ENCODE measurements at places on chromosomes 1 and 21.
A peak's percentile ranks its signal among the peaks of the same experiment; 100 is the strongest.

- DNase-seq: no peak
These were observed 27.4 kb downstream of the CHML start for GRCh38 chr1:241612533-241613477.

GRCh38 chr1:31214316-31215064, 25.2 kb downstream of the NKAIN1 start:
- DNase-seq: no peak

DNA sequence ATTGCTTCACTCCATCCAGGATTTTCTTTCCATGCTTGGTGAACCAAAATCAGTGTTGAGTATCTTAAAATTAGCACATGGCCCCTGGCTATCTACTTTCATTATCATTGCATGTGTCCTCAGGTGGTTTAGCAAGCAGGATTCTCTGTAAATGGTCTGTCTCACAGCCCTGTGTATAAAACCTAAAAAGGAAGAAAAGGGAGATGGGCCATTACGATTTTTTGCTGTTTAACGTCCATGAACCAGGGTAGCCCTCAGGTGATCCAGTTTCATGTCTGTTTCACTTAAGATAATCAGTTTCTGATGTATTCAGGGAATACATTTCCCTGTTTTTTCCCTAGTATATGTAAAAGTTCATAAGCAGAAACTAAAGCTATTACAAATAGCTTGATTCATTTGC, 238.2 kb downstream of the NFIA start:
- DNase-seq: no peak

DNA sequence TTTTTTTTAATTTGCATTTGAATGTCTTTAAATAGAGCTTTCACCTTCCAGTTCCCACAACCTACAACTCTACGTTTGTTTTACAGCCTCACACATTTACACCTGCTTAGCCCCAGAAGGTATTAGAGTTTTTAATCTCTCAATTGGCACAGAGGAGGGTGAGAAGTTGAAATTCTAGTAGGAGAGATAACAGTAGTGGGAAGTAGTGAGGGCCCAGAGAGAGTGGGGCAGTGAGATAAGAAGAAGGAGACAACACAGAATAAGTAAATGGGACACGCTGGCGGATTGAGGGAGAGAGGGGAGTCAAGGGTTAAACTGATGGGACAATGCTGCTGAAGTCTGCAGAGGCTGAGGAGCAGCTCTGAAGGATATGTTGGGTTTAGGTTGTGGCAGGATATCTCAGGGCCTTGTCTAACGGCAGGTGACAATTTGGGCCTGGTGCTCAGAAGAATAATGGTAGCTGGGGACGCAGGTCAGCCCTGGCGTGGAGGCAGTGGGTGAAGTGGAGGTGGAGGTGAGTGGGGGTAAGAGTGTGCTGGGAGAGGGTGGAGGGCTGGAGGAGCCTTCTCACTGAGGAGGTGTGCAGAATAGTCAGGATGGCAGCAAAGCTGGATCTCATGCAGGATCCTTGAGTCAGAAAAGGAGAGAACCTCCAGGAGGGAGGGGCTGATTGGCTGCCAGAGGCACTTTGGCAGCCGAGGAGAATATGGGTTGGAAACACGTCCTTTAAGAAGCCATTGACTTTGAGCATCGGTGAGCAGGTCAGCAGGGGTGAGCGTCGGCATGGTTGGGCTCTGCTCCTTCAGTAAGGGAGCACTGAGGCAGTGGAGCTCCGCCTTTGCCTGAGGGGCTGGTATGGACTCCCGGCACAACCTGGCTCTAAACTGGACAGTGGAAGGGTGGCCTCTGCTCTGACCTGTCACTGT, 72.9 kb downstream of the SYT6 start:
- no peak for DNase-seq

GRCh38 chr1:207799989-207800648, 48.3 kb downstream of the CD46 start:
- no peak for DNase-seq

- no peak for DNase-seq
These were observed 35.4 kb upstream of the CD1D start for GRCh38 chr1:158145173-158145719.

DNA sequence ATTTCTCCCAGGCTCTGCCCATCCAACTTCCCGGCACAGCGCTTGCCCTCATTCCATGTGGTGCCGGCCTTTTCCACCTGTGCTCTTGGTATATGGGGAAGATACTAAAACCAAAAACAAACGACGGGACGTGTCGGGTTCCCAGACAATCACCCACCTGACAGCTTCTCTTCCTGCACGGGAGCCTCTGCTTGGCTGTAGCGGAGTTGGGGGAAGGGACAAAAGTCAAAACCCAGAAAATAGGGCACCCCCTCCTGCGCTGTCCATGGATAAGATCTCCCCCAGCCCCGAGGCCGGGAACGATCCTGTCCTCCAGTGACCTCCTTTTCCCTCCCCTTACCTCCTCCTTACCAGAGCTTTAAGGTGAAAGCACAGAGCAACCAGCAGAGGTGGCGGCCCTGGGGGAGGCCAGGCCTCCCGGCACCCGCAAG, 640 bp downstream of the JTB start:
- no peak for DNase-seq

DNA sequence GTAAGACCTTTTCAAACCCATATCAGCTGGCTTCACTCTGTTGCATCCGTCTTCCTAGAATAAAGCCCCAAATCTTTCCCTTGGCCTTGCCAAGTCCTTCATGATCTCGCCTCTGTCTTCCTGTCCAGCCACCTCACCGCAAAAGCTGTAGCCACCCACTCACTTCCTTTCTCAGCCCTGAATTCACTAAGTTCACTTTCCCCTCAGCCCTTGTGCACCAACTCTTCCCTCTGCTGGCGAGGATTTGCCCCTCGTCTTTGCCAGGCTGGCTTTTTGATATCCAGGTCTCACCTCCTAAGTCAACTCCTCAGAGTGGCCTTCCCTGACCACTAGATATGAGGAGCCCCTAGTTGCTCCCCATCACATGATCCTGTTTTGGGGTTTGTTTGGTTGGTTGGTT, 3.9 kb upstream of the COL16A1 start:
- DNase-seq: no peak

DNA sequence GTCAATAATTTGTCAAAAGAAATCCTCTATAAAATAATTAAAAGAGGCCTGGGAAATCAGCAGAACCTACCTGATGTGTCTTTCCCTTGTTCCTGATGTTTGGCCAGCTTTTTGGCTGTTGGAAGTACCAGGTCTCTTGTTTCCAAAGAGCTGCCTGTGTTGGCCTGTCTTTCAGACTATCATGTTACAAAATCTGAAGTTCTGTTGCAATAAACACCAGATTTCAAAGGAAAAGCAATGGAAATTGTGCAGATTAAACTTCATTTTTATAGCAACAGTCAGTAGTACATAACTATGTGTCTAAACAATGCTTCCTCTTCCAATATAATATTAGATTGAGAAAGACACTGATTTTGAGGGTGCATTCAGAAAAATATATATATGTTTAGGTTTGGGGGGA, 647.2 kb upstream of the CXADR start:
- no peak for DNase-seq

DNA sequence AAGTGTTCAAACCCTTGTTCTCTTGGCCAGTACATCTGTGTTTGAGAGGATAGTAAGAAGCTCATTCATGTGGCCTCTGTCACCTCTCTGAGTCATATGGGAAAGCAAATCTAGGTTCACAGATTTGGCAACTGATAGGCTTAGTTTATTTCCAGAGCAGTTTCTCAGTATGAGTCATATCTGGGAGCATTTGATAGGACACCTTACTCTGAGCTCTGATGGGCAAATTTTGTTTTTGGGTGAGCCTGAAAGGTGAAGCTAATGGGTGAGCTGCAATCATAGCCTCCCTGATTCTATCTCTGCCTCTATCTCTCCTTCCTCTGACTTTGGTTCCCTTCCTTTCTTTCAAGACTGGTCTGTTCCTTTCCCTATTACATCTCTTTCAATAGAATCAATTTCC, 134.4 kb downstream of the S1PR1 start:
- no peak for DNase-seq

DNA sequence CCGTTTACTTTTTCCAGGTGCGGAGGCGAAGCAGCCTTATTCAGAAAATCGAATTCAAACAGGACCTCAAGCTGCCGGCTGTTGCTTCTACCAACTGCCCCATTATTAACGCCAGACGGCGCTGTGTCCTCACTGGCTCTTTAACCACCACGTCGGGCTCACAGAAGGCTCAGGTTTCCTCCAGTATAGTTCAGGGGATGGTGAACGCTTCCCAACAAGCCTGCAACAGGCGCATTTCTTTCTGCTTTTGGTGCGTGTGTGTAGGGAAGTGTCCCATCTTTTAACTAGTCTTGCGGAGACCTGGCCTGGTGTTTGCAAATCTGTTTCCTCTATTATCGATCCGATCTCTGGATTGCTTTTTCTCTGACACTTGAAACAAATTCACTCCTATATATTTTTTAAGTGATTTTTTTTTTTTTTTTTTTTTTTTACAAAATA, 791 bp upstream of the STUM start:
- peak; percentile 60 for DNase-seq

- no peak for DNase-seq
These were observed 23.4 kb downstream of the PPFIA4 start for GRCh38 chr1:203049576-203050180.

- no peak for DNase-seq
These were observed 16.6 kb downstream of the ACTN2 start for GRCh38 chr1:236702791-236703394.

DNA sequence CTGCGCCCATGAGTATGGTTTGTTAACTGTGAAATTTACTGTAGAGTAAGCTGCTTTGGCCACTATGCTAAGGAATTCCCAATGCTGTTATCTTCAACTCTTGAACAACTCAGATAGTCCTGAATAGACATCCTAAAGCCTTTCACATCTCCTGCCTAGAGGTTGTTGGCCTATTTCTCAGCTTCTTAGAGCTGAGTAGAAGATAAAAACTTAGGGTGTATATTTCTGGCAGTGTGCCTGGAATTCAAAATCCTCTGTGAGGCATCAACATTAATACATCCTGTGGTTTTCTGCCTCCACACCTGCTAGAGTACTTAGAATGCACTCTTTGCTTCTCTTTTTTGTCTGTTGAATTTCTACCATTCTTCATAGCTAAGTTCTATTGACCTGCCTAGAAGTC, 45.8 kb upstream of the RC3H1 start:
- DNase-seq: peak; percentile 37

GRCh38 chr1:3062616-3063378, 6.2 kb upstream of the PRDM16 start:
- no peak for DNase-seq

GRCh38 chr21:22352088-22352487, 1353.9 kb downstream of the NCAM2 start:
- DNase-seq: no peak

DNA sequence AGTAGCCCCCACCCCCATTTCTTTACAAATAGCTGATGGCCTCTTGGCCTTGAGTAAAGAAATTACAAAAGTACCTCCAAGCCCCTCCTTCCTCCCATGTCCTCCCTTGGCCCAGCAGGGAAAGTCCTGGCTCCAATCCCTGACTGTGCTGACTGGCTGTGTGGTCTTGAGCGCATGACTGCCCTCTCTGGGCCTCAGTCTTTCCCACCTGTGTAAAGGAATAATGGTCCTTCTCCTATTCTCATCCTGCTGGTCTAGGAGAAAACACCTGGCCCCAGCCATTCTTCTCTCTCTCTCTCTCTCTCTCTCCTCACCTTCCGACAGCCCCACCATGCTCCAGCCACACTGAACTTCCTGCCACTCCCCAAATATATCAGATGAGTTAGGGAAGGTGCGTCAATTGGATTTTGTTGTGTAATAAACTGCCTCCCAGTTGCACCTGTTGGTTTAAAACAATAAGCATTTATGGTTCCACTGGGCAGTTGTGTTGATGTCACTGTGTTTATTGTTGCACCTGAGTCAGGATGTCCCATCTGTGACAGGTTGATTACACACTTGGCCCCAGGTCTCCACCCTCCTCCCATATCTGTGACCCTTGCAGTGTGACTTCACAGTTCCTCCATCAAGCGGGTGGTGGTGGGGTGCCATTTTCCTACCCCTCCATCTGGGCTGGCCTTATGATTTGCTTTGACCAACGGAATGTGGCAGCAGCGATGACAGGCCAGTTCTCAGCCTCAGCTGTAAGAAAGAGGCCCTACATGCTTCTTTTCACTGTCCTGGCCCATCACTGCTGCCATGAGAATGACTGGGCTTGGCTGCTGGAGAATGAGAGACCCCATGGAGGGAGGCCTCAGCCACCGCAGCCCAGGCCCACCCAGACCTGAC, 22.3 kb upstream of the LRP8 start:
- DNase-seq: no peak

GRCh38 chr1:112904071-112904830, 51.7 kb downstream of the SLC16A1 start:
- DNase-seq: peak; percentile 18

GRCh38 chr1:173191011-173191705, 16.0 kb downstream of the TNFSF4 start:
- no peak for DNase-seq

- peak; percentile 65 for DNase-seq
These were observed 1.2 kb upstream of the ARHGEF16 start for GRCh38 chr1:3453203-3453761.

GRCh38 chr1:30919025-30919881, 10.7 kb upstream of the SDC3 start:
- DNase-seq: no peak

DNA sequence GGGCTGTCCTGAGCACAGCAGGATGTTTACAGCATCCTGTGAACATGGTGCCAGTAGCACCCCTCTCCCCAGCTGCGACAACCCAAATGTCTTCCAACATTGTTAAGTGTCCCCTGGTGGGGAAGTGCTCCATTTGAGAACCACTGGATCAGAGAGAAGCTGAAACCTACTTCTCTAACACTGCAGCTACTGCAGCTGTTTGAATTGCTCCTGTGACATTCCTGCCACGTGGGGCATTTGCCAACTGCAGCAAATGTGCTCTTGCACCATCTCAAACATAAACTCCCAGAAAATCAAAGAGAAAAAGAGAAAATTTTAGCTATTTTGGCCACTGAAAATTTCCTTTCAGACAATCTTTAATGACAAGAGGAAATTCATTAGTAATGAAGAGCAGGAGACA, 11.0 kb downstream of the SLC2A5 start:
- no peak for DNase-seq

DNA sequence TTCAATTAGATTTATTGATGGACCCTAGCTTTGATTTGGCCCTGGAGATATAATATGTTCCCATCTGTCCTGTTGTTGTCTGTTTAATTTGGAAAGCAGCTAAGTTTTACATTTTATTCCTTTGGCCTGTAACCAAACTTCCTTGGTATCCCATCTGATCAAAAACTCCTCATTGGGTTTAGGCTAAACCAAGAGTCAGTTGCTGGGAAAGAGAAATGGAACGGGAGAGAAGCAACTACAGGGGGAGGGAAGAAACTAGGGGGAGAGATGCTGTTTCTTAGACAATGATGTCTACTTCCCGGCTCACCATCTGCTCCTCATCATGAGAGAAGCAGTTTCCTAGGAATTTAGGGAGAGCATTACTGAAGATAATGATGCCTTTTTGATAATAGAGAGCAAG, 141.8 kb downstream of the SYT2 start:
- no peak for DNase-seq

DNA sequence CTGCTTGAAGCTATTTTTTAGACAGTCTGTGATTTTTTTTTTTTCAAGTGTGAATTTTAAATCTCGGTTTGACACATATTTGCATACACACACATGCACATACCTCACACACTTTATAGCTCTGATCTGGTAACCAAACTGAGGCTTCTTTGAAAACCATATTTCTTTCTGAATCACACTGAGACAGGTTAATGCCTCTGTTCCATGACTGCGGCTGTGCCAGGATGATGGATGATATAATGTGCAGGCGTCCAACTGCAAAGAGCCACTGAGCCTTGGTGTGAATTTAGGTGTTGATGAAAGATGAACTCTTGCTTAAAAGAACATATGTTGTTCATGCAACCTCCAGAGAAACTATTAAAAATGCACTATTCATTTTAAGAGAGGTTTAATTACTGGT, 504.0 kb upstream of the OLFM3 start:
- DNase-seq: no peak
